ENCODE measurements at places on chromosomes 12 and 14.

- peak; percentile 33 for DNase-seq
Observed at GRCh38 chr14:50335989-50336824, 24.1 kb downstream of the DMAC2L start.

DNA sequence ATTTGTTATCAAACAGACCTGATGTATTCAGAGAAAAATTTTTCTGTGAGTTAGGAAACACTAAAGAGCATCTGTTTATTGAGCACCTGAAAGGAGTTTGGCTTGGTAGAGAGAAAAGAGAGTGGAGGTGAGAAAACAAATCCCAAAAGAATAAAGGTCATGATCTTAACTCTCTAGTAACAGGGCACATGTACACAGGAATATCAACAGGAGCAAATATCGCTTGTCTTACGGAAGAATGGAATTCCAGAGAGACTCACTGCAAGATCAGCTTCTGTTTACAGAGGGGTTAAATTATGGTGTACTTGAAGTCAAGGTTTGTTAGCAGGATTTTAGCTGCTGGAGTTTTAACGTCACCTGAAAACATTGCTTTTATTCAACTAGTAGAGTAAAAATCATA is 78.8 kb downstream of the SPPL3 start:
- DNase-seq, result no peak

- DNase-seq, result no peak
Observed at GRCh38 chr12:26226629-26227360, 31.4 kb downstream of the SSPN start.

- no peak for DNase-seq
Observed at GRCh38 chr14:99040052-99040451, 231.9 kb downstream of the BCL11B start.

DNA sequence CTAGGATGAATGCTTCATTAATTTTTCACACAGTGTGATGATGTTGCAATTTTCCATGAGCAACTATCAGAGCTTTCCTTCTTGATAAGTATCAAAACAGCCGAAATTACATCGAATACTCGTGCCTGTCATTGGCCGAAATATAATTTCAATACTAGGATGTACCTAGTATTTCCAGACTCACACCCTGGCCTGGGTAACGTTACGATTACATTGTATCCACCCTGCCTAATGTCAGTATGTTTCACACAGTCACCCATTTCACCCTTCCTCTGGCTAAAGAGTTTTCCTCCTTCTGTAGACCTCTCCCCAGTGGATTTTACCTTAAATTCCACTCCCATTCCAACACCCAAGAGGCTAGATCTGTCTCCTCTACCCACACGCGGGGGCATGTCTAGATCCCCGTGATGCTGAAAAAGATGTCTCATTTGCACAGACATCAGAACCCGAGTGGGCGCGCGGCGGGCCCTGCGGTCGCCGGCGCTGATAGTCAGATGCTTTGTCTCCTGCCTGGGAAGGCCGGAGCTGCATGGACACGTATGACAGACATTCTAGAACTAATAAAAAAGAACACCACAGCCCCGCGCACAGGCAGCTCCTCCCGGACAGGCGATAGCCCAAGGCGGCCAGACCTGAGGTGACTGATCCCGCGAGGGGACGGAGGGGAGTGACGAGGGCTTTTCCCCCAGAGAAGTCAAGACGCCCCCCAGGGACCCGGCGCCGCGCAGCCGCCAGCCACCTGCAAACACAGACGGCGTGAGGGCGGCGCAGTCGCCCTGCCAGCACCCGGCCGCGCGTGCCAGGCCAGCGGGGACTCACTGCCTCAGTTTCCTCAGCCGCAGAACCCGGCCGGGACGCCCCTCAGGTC is 723 bp downstream of the KIF21A start:
- DNase-seq, result peak; percentile 46

- DNase-seq, result no peak
Observed at GRCh38 chr12:98595243-98595988, 1.9 kb downstream of the SLC25A3 start.

DNA sequence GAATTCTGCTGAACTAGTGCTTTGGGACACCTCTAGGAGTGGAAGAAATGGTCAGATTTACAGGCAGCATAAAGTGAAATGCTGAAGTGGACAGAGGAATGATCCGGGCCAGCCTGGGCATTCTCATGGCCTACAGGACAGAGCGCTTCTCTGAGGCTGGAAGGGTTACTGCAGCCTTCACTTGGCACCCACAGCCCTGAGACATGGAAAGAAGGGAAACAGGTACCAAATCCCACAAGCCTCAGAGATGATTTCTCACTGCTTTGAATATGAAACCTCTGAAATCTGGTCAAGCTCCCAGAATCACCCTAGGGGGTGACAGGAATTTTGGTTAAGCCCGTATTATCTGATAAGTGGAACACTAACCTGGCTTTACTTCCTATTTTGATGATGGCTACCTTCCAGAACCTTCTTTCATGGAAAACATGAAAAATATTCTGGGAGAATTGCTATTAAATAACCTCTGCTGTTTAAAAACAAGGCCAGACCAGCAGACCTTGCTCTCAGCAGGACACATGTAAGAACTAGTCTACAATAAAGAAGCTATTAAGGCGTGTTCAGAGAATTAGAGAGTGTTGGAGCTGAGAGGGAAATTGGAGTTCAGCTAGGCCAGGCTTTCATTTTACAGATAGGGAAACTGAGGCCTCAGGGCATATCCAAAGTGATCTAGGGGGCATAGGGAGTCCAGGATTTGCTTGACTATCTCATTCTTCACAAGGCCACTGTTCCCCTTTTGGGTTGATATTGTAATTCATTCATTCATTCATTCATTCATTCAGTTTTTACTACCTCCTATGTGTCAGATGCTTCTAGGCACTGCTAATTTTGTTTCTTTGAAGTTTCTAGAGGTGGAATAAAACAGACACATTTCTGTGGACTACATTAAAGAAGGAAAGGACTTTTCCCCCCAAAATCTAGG is 281.5 kb downstream of the ZFP36L1 start:
- no peak for DNase-seq

DNA sequence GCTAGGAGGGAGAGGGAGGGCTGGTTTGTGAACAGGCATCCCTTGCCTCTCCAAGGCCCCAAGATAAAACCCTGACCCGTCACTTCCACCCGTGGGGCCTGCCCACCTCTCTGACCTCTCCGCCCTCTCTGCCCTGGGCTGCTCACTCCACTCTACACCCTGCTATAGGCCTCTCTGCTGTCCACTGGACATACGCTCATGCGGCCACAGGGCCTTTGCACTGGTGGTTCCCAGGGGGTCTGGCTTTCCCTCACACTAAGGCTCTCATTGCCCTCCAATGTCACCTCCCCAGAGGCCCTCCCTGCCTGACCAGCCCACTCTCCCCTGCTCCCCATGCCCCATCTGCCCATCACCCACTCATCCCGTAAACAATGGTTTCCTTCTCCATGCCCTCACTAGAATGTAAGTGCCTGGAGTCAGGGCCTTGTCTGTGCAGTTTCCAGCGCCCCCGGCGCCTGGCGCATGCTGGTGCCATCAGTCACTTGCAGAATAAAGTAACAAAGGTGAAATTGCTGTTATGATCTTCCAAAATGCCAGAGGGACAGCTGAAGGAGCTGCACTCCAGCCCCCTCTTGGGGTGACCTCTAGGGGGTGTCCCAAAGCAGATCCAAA is 73.6 kb downstream of the RFLNA start:
- no peak for DNase-seq

DNA sequence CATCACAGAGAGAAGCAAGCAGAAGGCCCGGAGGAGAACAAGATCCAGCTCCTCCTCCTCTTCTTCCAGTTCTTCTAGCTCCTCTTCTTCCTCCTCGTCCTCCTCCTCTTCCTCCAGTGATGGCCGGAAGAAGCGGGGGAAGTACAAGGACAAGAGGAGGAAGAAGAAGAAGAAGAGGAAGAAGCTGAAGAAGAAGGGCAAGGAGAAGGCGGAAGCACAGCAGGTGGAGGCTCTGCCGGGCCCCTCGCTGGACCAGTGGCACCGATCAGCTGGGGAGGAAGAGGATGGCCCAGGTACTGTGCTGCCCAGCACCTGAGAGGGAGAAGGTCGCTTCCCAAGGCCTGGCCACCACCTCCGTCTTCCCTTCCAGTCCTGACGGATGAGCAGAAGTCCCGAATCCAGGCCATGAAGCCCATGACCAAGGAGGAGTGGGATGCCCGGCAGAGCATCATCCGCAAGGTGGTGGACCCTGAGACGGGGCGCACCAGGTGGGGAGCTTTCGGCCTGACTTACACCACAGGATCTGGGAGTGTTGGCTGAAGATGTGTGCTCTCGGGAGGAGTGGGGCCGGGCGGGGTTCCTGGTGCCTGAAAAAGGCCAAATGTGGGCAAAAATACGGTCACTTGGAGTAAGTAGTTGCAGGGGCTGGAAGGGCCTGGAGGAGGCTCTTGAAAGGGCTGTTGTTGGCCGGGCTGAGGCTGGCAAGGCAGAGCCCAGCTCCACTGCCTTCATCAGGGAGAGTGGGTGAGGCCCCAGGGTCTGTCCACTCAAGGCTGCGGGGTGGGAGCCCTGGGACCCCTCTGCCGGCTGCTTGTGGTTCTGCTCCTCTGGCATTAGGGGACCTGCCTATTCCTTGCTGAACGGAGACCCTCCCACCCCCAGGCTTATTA is 1.4 kb downstream of the ARL6IP4 start:
- DNase-seq, result no peak

Data from GM20000 (cell line).